ENCODE measurements at places on chromosomes 2 and 18. TPM values are rescaled to one million over a fixed set of nuclear protein-coding genes. Genes with fewer than 3 reads are reported as not detected.

- DNase-seq, result no peak
These were observed 2.7 kb upstream of the SGPP2 start for GRCh38 chr2:222421626-222422025.

HOXD8 gene
- 0.42 TPM for polyA plus RNA-seq

- no peak for DNase-seq
These were observed 26.2 kb downstream of the EPC2 start for GRCh38 chr2:148670773-148671172.

POTEC gene
- polyA plus RNA-seq, result not detected

EPB41L3 gene
- 5.6 TPM for polyA plus RNA-seq

ZSWIM2 gene
- not detected for polyA plus RNA-seq

HSBP1L1 gene
- 4.1 TPM for polyA plus RNA-seq
